ENCODE measurements at places on chromosomes 12 and 14.
A peak's percentile ranks its signal among the peaks of the same experiment; 100 is the strongest.

DNA sequence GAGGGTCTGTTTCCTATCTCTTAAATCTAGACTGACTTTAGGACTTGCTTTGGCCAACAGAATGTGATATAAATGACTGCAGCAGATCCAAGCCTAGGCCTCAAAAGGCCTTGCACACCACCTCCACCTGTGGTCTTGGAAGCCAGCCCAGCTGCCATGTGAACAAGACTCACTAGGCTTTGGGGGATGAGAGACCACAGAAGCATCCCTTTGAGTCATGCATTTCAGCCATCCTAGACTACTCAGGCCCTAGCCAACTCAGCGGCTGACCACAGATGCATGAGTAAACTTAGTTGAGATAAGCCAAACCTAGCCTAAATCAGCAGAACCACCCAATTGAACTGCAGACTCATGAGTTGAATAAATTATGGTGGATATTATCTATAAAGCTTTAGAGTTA, 87.7 kb downstream of the KCNH5 start:
- no peak for DNase-seq

DNA sequence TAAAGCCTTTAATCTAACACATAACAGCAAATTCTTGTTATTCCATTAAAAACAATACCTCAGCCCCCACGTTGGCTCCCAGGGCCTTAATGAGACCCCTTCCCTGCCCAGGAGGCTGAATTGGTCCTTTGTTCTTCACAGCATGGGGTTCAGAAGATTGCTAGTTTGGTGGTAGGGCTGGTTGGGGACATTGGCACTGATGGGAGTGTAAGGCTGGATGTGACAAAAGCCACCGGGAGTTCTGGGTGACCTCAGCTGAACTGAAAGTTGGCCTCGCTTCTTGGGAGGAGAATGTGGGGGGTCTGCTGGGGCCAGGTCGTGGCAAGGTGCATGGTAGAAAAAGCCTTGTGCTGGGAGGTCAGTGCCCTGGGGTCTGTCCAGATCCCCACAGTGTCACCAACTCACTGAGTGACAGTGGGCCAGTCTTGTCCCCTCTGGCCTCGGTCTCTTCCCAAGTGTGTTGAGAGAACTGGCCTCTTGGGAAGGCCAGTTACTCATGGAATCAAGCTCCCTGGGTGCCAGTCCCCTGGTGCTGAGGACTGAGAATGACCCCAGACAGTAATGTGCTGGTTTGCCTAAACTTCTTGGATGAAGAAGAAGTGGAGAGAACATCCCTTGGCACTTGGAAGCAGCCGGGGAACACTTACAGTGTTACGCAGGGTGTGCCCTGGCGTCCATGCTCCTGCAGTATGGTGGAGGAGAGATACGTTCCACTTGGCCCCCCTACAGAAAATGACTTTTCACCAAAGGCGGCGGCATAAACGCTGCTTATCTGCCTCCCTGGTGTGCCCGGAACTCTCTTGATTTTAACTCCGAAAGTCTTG, 283.7 kb upstream of the RTL1 start:
- DNase-seq = no peak

DNA sequence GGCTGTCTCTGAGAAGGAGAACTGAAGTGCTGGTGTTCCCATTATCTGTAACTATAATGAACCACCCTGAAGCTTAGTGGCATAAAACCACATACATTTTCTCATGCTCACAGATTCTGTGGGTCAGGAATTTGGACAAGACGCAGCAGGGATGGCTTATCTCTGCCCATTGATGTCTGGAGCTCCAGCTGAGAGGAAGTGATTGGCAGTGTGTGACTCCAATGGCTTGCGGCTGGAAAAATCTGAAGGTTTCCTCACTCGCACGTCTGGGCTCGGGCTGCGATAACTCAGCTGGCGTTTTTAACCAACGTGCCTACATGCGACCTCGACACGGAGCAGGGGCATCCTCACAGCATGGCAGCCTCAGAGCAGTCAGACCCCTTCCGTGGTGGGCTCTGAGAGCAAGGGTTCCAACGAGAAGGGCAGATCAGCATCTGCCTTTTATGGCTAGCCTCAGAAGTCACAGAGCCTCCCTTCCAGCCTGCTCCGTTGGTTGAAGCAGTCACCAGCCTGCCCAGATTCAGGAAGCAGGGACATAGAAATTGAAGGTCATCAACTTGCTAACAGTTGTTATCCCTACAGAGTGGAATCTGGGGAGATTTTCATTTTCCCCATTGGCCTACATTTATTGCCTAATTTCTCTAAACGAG, 143.3 kb upstream of the BCL2L14 start:
- no peak for DNase-seq

DNA sequence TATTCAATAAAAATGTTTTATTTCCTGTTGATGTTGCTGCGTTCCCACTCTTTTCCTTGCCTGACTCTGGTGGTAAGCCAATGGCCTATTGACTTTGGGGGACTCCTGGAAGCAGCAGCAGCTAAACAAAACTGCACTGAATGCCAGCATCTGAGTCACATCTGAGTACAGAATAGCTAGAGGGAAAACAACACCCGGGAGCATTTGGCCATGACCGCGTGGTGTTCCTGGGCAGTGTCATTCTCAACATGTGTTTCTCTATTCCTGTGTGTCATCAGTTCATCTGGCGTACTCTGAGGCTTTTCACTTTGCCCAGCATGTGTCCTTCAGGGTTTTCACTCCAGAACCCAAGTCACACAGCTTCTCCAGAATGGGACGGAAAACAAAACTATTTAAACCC, 238.8 kb downstream of the PAWR start:
- peak; percentile 4 for DNase-seq

DNA sequence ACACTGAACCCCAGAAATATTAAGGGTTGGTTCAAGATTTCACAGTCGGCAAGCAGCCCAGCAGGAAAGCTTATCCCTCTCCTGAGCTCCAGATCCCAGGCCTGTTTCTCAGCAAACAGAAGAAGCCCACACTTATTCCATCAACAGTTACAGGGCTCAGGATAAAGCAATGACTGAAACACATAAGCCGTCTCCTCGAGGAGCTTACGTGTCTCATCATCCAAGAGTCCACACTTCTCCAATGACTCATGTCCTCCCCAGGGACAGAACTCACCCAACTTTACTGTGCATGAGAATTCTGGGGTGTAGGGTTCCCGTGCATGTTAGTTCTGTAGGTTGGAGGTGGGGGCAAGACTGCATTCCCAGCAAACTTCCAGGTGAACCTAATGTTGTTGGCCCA, 31.2 kb downstream of the GSC start:
- DNase-seq = no peak

- DNase-seq = no peak
Measured at GRCh38 chr14:99401211-99401610, 79.4 kb downstream of the SETD3 start.

DNA sequence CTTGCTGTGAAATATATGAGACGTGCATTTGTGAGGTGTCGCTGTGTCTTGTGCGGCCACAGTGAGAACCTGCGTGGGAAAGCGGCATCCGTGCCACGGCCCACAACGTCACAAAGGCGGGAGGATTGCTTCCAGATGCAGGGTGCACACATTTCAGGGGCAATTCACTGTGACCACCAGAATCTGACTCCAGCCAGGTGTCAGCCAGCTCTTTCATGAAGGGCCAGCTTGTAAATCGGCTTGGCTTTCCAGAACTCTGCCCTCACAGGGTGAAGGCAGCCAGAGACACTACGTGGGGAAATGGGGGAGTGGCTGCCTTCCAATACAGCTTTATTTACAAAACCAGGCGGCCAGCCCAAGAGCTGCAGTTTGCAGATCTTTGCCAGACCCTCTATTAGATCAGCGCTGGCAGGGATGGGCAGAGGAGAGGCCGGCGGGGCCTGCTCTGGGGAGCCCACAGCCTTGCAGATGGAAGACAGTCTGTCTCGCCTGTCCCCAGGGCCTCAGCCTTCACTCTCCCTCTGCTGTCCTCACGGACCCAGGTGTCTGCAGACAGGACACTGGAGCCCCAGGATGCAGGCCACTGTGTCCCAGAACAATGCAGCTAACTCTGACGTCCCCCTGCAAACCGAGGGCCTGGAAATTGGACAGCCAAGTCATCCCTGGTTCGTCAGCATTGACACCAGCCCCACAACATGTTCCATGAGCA, 53.5 kb downstream of the ADGRD1 start:
- DNase-seq = no peak

DNA sequence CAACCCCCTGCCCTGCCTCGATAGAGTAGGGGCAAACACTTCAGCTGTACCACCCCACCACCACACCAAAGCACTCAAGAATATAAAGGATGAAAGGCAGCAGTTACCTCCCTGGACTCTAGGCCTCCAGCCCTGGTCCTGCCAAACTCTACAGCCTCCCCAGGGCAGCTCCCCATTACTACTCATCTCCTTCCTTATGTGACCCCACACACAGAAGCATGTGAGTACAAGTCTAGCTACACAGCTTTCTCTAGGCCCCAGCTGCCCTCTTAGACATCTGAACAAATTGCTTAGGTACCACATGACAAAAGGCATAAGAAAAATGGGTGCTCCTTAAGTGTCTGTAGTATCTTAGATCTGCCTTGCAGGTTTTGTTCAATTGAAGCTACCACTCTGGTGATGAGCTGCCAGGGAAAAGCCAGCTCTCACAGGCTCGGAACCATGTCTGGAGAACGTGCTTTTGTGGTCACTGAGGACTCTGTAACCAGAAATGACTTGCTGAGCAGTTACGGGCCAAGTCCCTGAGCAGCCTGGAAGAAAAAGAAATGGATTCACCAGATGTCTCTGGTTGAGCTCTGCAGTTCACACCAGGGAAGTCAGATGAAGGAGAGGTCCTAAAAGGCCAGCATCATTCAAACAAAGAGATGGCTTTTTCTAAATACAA, 32.8 kb downstream of the FMNL3 start:
- no peak for DNase-seq

DNA sequence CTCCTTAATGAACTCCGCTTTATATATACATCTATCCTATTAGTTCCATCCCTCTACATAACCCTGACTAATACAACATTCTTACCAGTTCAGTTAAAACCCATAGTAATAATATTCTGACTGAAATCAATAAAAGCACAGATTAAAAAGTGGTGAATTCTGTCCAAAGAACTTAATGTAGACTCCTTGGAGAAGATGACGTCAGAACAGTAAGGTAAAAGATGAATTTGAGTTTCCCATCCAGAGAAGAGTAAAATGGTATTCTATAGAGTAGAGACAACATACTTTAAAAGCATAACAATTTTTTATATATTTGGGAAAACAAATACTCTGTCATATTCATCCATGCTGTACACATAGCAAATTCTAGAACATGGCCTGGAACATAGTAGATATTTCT, 418.0 kb upstream of the SYT1 start:
- DNase-seq = no peak

GRCh38 chr12:122064025-122064777, 14.4 kb upstream of the MLXIP start:
- DNase-seq = no peak

- DNase-seq = no peak
Measured at GRCh38 chr12:87376722-87377121, 652.5 kb downstream of the C12orf50 start.

DNA sequence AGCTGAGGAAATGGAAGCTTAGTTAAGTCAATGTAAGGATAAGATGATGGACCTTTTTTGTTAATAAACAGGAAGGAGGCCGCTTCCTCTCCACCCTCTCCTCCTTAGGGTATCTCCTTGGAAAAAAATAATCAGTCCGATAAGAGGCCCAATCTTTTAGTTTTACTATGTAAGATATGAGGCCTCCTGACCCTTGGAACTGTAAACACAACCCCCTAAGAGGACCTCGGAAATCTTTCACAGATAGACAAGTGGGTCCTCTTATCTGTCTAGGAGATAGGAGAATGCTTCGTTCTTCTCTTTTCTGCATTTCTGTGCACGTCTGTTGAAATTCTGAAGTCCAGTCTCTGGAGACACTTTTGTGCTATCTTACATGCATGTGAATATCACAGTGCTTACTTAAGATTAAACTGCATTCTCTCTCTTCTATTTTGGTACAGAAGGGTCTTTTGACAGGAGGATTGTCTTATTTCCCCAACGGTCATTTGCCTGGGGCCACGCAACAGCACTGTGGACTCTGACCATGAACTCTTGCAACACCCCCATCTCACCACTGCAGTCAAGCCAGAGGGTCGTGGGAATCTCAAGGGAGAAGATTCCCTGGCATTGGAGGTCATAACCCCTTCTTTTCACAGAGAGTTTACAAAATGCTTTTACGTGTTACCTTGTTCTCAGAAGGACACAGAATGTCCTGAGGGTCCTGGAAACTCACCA, 313.0 kb upstream of the RTL1 start:
- no peak for DNase-seq

- no peak for DNase-seq
Measured at GRCh38 chr14:20118795-20119194, 8.3 kb downstream of the OR4K17 start.

DNA sequence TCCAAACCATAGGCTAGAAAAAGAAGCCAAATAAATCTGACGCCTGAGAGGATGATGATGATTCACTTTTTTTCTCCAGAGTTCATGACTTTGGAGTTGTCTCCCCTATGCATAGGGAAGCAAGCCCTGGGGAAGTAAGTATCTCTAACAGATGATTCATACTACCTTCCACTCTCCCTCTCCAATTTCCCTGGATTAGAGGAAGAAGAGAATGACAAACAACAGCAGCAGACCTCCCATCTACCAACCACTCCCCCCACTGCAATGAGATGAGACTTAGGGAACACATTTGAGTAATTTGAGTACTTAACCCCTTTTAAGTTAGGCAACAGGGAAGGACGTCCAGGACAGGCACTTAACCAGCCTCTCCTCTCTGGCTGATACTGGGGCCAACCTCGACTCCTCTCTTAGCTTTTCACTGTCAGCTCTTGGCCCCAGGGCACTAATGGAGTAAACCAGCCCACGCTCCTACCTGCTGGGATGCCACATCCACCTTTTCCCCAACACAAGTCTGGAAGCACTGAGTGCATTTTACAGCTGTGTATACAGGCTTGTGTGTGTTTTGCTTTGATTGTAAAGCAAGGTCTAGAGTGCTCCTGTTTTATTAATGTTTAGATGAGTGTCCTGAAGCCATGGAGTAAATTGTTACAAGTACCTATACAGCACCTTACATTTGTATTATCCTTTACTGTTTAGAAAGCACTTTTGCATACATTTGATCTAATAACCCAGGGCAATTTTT, 180.7 kb downstream of the PHLDA1 start:
- DNase-seq = no peak

DNA sequence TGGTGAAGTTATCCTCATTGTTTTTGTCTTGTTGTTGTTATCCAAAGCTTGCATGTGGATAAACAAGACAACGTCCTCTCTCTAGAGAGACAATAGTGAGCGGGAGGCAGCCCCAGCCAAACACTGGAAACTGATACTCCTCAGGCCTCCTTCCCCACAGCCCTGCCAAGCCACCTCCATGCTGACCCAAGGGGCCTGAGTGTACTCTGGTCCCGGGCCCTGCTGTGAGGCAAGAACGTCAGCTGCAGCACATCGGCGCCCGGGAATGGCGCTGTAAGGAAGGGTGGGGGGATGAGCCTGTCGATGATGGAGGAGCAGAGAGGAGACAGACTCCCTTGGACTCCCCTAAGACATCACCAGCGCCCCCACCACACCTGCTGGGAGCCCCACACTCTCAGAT, 83.6 kb downstream of the ANO2 start:
- DNase-seq = no peak

DNA sequence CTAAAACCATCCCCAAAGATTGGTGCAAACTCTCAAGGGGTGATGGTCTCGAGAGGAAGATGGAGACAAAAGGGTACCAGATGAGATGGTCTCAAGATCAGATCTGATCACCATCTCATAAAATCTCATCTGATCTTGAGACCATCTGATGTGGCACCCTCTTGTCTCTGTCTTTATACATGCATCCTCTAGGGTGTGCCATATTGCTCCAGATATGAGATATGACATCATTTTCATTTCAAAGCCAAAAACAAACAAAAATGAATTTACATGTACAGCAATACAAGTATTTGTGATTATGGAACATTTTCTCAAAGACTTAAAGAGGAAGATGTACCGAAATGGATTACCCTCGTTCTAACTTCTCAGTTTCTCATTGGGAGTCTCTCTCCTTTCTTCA, 787.2 kb downstream of the GALC start:
- DNase-seq = no peak
